ENCODE measurements at places on chromosomes 4 and X.

DNA sequence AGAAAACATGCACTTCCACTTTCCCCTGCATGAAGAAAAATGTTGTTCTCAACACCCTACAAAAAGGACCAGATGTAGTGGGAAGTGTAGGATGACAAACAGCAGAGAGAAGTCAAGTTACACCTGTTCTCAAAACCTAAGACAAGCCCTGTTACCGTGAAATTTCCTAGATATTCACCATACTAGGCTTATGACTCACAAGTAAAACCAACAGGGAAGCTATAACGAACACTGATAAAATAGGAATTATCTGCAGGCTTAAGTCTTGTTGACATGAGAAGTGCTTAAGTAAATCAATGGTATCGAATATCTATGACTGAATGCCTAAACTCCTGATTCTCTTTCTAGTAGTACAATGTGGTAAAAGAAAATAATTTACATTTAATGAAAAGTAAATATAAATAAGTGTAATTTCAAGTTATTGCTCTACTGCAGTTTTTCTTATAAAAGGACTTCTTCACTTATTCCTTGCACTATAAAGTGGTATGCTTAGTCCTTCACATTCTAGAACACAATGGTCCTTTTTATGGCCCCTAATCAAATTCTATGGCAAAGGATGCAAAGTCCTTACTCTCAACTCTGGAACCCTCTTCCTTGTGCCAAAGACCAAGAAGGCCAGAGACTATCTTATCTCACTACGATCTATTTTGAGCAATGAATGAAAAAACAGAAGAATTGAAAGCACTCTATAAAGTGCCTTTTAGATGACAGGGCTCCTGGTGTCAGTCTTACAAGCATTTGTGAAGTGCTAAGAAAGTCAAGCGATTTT, 19.6 kb downstream of the AP1S2 start:
- DNase-seq = no peak

DNA sequence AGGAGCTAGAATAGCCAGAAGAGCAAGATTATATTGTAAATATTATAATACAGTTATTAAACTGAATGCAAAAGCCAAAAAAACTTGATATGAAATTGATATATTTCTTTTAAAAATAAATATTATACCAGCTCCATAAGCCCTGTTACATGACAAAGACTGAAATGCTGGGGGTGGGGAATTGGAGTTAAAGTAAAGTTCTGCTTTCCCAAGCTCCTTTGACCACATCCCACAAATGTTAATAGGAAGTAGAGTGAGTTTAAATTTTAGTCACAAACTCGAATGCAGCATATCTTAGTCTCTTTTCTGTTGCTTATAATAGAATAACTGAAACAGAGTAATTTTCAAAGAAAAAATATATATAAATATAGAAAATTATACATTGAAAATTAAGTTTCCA, 46.9 kb upstream of the NFKB1 start:
- DNase-seq = no peak

DNA sequence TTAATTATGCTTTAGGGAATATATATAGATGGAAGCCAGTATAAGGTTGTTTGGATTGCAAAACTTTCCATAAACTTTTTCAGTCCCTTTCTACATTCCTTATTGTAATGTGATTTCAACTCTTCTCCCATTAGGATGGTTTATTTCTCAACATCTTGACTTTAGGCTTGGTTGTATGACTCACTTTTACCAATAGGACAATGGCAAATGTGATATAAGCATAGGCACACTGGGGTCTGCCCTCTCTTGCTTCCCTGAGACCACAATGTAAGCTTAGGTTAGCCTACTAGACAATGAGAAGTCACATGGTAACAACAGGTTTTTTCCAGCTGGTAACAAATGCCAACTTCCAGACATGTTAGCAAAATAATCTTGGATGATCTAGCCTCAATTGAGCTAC, 163.3 kb upstream of the RBPJ start:
- no peak for DNase-seq

DNA sequence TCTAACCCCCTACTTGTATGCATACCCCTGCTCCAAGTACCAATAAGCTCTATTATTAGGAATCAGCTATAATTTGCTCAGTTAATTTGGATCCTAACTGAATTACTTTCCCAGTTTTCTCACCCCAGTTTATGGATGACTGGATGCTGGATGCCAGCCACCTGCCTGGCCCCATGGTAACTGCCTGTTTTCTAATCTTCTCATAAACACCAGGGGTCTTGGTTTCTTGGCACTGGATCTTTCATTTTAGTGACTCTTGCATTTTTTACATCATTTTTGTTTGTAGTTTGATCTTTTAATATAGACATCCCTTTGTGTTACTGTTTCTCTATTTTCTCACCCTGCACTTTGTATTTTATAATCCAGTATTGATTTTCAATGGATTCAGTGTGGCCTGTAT, 246.8 kb downstream of the ADGRL3 start:
- DNase-seq = no peak

GRCh38 chr4:113832803-113833202, 71.3 kb upstream of the CAMK2D start:
- DNase-seq = no peak

DNA sequence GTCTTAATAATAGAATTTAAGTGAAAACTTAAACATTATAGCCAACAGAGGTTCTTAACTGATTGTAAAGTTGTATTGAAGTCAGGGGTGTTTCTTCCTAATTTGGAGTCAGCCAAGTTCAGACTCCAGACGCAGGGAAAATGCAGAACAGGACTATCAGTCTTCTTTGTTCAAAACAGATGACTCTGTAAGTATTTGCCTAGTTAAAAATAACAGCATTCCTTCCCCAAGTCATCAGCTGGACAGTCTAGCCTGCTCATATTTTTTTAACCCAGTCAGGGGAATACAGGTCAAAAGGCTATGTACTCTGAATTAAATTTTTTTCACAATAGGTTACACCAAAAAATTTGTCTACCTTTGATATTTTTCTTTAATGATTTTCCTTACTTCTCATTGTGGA, 73.8 kb upstream of the DCLK2 start:
- DNase-seq = no peak

DNA sequence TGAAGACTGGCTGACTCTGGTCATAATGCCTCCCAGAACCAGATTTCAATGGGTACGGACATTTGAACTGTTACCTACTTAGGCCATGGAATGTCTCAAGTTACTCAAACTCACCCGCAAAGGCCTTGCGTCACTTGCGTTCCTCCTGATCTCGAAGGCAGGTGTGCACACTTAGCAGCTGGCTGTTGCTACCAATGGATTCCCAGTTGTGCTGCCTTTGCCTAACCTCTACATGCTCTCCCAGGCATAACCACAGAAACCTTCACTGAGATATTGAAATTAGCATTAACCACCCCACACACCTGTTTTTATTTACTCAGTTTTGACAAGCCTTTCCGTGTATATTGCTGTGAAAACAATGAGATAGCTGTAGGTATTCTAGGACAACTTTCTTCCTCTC, 2.8 kb downstream of the ERVMER34-1 start:
- no peak for DNase-seq

- DNase-seq = peak; percentile 9
Observed at GRCh38 chrX:50081282-50081889, 119.4 kb downstream of the AKAP4 start.

DNA sequence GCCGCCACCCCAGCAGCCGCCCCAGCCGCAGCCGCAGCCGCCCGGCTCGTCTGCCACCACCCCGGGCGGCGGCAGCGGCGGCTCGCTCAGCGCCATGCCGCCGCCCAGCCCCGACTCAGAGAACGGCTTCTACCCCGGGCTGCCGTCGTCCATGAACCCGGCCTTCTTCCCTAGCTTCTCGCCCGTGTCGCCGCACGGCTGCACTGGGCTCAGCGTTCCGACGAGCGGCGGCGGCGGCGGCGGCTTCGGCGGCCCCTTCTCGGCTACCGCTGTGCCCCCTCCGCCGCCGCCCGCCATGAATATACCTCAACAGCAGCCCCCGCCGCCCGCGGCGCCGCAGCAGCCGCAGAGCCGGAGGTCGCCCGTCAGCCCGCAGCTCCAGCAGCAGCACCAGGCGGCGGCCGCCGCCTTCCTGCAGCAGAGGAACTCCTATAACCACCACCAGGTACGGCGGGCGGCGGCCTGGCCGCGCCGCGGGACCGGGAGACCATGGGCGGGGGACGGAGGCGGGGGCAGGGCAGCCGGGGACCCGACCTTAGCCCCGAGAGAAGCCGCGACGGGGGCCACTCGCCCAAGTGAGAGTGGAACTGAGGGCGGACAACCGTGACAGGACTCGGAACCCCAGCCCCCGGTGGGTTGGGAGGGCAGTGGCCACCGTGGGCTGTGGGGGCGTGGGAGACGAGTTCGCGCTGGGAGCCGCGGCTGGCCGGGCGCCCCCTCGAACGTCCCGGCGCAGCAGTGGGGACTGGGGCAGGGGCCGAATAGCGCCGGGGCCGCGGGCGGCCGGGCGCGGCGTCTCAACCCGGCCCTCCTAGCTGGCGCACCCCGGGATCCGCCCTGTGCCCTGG, 1.8 kb downstream of the CPEB2 start:
- DNase-seq = peak; percentile 50

DNA sequence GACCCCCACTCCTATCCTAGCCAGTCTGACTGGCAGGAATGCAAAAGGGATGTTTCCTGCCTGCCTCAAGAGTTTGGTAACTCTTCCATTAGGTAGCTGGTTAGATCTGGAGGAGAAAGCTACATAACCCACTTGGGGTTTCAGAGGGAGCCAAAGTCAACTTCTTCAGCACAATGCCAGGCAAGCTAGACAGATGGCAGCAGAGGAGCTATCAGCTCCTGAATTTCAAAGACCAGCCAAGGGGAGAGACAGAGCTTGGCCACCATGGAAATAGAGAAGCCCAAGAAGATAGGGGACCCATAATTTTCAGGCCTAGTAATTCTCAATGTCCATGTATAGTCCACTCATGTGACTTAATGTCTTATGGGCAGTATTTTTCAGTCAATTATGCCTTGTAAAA, 56.4 kb downstream of the PGRMC1 start:
- no peak for DNase-seq

DNA sequence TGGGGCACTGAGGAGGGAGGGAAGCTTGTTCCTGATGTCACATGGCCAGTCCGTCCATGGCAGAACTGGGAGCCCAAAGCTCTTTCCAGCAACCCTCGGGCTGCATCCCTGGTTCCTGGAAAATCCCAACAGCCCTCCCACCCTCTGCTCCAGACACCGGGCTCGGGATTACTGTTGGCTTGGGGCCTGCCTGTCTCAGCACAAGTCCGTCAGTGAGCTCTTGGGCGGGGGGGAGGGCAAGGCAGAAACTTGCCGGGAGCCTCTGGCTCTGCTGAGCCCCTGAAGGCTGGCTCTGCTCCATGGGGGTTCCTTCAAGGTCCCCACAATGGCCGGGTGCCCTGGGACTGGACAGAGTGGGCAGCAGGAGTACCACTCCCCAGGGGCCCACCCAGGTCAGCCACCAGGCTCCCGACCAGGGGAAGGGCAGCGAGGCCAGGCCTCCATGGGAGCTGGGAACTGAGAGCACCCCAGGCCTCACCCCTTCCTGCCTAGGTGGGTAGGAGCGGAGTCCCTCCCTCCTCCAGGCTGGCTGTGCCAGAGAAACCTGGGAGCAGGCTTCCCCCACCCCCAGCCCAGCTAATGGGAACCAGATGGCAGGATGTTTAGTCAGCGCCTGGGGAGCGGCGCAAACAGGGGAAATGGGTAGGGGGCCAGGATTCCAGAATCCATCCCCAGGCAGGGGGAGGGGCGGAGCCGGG, 6.4 kb upstream of the HAUS7 start:
- DNase-seq = no peak

DNA sequence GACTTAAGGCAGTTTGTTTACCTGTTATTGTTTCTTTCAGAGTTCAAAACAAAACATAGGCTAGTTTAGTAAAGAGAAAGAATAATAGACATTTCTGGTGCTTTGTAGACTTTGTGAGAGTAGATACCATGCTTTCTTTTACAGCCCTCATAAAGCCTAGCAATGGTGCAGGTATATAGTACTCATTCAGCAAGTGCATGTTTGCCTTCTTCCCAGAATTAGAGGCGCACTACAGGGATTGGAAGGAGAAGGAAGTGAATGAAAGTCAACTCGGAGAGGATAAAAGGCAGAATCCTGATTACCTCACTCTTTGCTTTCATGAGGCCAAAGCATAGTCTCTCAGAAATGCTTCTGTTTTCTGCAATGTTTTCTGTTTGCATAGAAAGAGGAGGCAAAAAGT, 43.1 kb upstream of the FHDC1 start:
- DNase-seq = no peak

GRCh38 chr4:42149004-42149403, 3.5 kb downstream of the BEND4 start:
- DNase-seq = no peak

- DNase-seq = no peak
Observed at GRCh38 chr4:135359128-135359527, 1157.5 kb upstream of the PABPC4L start.

GRCh38 chr4:124199755-124200154, 512.8 kb downstream of the ANKRD50 start:
- DNase-seq = no peak

- DNase-seq = no peak
Observed at GRCh38 chr4:24210332-24210902, 320.6 kb upstream of the PPARGC1A start.

DNA sequence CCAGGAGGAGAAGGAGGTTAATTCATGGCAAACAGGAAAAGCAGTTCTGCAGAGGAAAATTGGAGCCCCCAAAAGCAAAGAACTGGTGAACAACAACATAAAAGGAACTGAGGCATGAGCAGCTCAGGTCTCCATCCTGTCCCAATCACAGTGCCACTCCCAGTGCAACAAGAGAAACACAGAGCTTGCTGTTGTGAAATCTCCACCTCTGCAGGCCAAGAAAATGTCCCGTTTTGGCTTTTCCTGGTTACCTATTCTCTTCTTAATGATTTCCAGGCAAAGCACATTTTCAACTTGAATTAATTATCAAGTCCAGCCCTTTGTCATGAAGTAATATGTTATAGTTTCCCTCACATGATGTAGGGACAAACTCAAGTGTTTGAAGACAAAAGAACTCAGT, 778 bp downstream of the C1QTNF7 start:
- no peak for DNase-seq

GRCh38 chr4:128916832-128917231, 107.3 kb downstream of the JADE1 start:
- no peak for DNase-seq

DNA sequence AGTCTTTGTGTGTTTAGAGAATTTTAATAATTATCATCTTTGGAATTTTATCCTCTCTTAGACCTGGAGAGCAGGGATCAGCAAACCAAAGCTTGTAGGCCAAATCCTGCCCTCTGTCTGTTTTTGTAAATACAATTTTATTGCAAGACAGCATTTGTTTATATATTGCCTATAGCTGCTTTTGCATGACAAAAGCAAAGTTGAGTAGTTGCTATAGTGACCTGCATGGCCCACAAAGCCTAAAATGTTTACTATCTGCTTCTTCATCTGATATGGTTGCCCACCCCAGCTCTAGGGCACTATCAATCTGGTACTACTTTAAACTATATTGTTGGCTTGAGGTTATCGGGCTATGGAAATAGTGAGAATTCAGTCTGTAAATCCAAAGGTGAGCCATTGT, 80.3 kb downstream of the GPAT3 start:
- no peak for DNase-seq

- no peak for DNase-seq
Observed at GRCh38 chr4:67892253-67892652, 8.5 kb upstream of the TMPRSS11D start.

- no peak for DNase-seq
Observed at GRCh38 chrX:45479835-45480422, 279.3 kb upstream of the DIPK2B start.
